ENCODE measurements at places on chromosomes 6 and 20. TPM values are rescaled to one million over a fixed set of nuclear protein-coding genes. Genes with fewer than 3 reads are reported as not detected.

Gene TNFAIP3
- total RNA-seq = 40.0 TPM

Gene KHDC3L
- total RNA-seq = not detected

Gene SULF2
- 100 TPM for total RNA-seq

Gene LIME1
- 21.1 TPM for total RNA-seq

Gene FAM83C
- not detected for total RNA-seq

Gene TRIM26
- 32.5 TPM for total RNA-seq

Gene ASCC3
- 22.7 TPM for total RNA-seq

Gene ANGPT4
- 27.6 TPM for total RNA-seq

Gene PTK6
- 0.28 TPM for total RNA-seq

- DNase-seq = no peak
Observed at GRCh38 chr6:156402227-156402626, 375.0 kb upstream of the ARID1B start.

GRCh38 chr6:157539900-157540752 lies 159.1 kb downstream of the ZDHHC14 start:
- no peak for DNase-seq

GRCh38 chr6:163260111-163260895 lies 154.2 kb upstream of the QKI start:
- DNase-seq = no peak

DNA sequence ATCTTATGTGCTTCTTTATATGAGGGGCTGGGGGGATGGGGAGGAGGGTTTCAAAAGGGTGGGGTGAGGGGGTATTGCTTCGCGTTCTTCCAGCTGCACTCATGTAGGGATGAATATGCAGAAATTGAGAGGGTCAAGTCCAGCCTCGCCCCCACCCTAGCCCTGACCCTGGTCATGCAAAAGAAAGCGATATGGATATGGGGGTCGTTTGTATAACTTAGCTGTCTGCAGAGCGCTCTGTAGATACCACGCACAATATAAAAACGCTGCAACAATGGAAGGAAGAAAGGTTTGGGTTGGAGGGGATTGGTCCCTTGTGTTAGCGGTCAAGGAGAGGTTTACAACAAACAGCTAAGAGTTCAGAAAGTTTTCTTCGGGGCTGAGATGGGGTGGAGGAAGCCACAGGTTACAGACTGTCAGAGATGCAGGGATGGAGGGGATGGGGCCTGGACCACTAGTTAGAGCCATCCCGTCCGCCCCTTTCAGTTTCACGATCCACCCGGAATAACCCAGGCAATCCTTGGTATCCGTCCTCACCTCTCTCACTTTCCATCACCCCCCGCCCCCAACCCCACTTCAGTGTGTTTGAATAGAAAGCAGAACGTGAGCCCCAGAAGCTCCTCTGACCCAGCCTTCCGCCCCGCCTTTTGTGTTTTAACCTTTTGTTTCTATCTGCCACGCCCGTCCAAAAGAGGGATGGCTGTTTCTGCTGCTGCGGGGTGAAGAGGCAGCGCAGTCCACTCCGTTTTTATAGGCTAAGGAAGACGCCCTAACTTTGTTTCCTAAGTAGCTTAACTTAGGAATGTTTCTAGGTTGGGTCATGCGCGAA lies 73.5 kb downstream of the SOX4 start:
- no peak for DNase-seq

DNA sequence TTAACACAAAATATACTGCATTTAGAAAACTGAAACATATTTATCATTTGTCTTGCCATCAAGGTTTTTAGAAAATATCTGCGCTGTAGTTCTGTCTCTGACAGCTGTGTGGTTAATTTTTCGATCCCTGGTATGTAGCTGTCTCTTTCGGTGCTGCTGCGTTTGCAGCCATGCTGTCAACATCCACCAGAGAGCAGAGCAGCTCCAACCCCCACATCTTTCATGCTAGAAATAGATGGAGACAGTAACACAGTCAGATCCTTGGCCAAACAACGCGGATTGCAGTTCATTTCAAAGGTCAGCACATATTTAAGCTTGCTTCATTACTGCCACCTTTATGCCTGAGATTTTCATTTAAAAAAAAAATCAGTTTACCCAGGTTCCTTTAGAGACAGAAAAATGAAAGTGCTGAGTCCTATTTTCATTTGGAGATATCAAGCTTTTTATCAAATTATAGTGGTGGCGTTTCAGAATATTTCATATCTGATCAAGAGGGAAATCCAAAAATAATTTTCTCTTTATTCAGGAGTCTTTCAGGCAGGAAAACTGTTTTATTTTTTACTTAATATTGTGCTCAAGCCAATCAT lies 157.7 kb upstream of the MMS22L start:
- no peak for DNase-seq

- no peak for DNase-seq
Observed at GRCh38 chr6:158762787-158763433, 56.3 kb downstream of the EZR start.

DNA sequence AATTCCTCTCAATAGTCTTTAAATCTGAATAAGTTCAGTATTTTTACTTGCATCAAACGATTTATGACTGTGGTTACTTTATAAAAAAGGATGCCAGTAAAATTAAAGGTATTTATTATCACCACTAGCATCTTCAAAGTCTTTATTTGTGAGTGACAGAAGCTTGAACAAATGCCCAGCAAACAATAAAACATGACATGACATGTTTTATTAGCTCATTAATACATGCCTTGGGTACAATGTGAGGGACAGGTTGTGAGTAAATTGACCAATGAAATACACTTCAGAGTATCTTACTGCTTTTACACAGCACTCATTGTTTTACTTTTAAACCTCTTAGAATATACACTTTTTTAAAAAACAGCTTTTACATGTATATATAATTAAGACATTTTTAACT lies 113.4 kb upstream of the BEND3 start:
- DNase-seq = no peak

GRCh38 chr6:52739627-52740026 lies 23.6 kb downstream of the GSTA2 start:
- no peak for DNase-seq

Data from omental fat pad (tissue), 4 donors.